ENCODE measurements at places on chromosomes 2 and 18. TPM values are rescaled to one million over a fixed set of nuclear protein-coding genes. Genes with fewer than 3 reads are reported as not detected.

Gene OBSL1
- polyA plus RNA-seq = 124 TPM

Gene MRPL44
- polyA plus RNA-seq = 38.7 TPM

Gene COL4A4
- polyA plus RNA-seq = 49.7 TPM

Gene TMEM178A
- 82.9 TPM for polyA plus RNA-seq

Gene TMEM127
- polyA plus RNA-seq = 44.0 TPM

Gene SPRED2
- polyA plus RNA-seq = 38.3 TPM

Gene PSTPIP2
- 9.8 TPM for polyA plus RNA-seq

Gene GTF2A1L
- polyA plus RNA-seq = 0.35 TPM

Gene SLC16A14
- 5.0 TPM for polyA plus RNA-seq

Gene KCNG2
- polyA plus RNA-seq = 0.15 TPM

Gene SP5
- 0.28 TPM for polyA plus RNA-seq

Gene NIF3L1
- 51.9 TPM for polyA plus RNA-seq

Gene LOXL3
- 9.8 TPM for polyA plus RNA-seq

Gene PLA2R1
- 65.5 TPM for polyA plus RNA-seq

Gene SP140
- polyA plus RNA-seq = 0.74 TPM

Gene LYG2
- polyA plus RNA-seq = 0.19 TPM

Gene HRH4
- polyA plus RNA-seq = 0.10 TPM

Gene ITPRIPL1
- polyA plus RNA-seq = 5.5 TPM
